ENCODE measurements at places on chromosomes 16 and 17.

DNA sequence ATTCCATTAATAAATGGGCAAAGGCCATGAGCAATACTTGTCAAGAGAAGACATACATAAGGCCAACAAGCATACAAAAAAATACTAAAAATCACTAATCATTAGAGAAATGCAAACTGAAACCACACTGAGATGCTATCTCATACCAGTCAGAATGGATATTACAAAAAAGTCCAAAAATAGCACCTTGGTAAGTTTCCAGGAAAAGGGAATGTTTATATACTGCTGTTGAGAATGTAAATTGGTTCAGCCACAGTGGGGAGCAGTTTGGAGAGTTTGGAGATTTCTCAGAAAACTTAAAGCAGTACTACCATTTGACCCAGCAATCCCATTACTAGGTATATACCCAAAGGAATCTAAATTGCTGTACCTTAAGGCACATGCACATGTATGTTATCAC lies 467.7 kb downstream of the CDH11 start:
- DNase-seq: no peak

DNA sequence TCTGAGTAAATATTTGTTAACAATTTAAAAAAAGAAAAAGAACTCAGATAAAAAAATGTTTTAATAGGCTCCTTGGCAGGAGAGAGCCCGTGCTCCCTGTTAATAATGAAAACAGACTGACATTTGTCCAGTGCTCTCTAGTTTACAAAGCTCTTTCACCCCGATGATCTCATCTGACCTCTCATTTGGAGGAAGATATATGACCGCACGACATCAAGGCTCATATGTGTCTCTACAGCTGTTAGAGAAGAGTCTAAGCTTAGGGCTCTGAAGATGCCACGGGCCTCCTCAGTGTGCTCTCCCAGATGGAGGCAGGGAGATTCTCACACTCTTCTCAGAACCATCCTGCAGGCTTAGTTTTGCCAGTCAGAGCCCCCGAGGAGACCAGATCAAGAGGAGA lies 280.8 kb upstream of the IRX5 start:
- no peak for DNase-seq

GRCh38 chr17:19975601-19976000 lies 2.0 kb downstream of the AKAP10 start:
- DNase-seq: no peak

DNA sequence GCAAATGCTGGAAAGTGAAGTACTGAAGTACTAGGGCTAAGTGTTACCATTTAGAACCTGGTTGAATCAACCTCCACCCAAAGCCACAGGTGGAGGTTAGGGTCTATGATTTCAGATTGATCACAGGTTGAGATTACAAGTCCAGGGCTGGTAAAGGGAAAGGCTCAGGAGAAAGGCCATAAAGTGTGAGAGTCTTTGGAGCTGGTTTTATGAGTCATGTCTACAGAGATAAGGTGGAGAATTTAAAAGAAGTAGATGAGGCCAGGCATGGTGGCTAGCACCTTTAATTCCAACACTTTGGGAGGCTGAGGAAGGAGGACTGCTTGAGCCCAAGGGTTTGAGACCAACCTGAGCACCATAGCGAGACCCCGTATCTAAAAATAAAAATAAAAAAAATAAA lies 221.7 kb upstream of the CDH11 start:
- no peak for DNase-seq

DNA sequence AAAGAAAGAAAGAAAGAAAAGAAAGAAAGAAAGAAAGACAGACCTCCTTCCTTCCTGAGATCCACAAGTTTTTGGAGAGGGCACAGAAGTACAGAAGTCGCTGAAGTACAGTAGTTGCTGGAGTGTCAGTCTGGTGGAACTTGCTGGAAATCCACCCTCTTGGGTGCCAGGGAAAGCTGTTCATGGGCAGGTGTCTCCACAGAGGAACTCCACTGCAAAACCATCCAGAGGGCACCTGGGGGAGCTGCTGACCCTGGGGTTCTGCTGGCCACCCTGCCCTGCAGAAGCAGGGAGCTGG lies 3.5 kb upstream of the PRR14 start:
- DNase-seq: no peak

All from posterior vena cava (tissue), 2 donors.